Adipocyte (in vitro differentiated cells): ENCODE measurements at places on chromosomes 5 and 9.

- no peak for DNase-seq
These were observed 472.0 kb upstream of the WWC1 start for GRCh38 chr5:167819406-167819805.

- peak; percentile 43 for DNase-seq
These were observed 572 bp downstream of the GNA14 start for GRCh38 chr9:77647267-77648233.

DNA sequence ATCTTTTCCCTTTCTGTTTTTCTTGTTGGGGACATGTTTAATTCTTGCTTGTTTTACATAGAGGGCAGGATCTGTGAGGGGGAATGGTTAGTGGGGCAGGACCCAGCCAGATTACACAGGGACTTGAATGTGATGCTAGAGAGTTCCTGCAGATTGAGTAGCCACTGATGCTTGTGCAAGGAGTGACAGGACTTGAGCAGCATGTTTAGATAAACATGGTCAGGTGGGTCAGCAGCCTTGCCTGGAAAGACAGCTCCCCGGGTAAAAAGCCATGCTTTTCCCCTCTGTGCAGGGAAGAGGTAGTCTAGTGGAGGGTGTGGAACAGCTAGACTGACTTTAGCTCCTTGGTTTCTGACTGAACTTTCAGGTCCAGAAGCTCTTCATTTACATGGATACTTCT, 261.2 kb downstream of the AOPEP start:
- no peak for DNase-seq

DNA sequence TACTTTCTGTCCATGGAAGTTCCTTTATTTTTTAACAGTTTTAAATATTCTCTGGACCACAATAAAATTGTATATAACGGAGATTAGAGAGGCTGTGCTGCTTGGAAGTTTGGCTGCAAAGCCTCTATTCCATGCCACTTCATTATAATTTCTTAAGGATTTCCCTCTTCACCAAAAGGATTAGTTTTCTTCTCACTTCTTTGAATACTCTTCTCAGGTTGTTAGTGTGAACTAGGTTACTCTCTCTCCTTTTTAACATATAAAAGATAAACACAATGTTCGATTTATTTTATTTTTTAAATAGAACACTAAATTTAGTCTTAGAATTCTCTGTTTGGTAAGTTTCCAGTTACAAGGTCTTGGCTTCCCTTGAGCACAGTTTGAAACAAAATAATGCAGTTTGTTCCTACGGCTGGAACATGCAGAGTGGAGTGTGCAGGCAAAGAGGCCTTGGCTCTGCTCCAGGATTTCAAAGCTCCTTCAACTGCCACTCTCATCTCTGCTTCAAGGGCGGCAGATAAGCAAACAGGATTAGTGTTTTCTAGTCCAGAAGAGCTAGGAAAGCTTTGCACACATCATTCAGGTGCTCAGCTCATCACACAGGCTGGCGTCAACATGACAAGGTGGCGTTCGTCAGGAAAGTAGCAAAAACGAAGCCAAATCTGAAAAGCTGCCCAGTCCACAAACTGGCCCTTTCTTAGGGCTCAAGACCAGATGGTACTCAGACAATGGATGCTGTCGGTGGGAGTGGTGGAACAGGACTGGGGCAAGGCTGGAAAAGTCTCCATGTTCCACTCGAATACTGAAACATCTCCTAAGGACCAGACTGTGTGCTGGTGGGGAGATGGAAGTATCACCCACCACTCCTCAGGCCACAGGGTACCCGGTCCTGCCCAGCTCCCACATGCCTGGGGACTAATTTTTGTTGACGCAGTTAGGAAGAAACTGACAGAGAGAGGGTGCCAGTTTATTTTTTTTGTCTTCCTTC, 286.6 kb downstream of the CRB2 start:
- peak; percentile 27 for DNase-seq

- no peak for DNase-seq
These were observed 231.1 kb upstream of the PAPPA start for GRCh38 chr9:115922444-115922843.

GRCh38 chr5:131163276-131164119, 1.6 kb downstream of the HINT1 start:
- DNase-seq: peak; percentile 56

- peak; percentile 45 for DNase-seq
These were observed 114.5 kb downstream of the UGCG start for GRCh38 chr9:112011051-112011620.

DNA sequence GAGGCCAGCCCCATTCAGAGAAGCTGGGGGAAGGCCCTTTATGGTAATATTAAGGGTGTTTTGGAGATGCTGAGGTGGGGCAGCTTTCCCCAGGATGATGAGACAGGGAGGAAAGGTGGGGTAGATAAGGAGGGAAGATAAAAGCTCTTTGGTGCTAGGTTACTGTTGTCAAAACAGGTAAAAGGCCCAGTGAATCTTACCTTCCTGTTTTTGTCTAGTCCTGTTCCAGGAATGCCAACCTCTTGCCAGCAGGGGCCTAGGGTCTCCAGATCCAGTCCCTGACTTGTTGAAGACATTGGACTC, 797 bp upstream of the CCL27 start:
- DNase-seq: no peak

DNA sequence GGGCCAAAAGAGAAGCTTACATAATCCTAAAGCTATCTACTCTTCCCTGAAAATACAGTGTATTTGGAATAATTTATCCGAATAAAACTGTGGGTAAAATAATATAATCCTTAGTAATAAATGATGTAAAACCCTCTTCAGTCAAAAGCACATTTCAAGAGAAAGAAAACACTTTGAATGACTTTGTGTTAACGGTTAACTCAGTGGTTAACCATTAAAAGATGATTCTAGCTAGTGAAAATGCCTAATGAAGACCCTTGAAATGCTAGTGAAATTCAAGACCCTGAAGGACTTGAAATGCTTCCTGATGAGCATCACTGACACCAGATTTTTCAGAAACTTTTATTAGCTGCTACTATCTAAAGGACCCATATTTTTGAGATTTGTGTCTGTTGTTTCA, 70.7 kb downstream of the COX7C start:
- DNase-seq: no peak

GRCh38 chr5:173315495-173316338, 12.5 kb downstream of the STC2 start:
- peak; percentile 80 for DNase-seq

DNA sequence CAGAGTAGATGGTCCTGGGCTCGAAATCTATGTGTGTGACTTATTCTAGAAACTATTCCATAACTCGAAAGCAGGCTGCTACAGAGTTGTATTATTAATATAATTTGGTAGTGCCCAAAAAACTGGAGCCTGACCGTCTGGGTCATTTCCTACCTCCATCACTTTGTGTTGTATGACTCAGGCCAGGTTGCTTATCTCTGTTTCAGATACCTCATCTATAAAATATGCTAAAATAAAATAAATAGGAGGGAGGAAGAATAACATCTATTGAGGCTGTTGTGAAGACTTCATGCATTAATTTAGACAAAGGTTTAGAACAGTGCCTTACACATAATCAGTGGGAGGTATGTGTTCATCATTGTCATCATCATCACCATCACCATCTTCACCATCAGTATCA, 57.7 kb downstream of the PDE4D start:
- DNase-seq: no peak

DNA sequence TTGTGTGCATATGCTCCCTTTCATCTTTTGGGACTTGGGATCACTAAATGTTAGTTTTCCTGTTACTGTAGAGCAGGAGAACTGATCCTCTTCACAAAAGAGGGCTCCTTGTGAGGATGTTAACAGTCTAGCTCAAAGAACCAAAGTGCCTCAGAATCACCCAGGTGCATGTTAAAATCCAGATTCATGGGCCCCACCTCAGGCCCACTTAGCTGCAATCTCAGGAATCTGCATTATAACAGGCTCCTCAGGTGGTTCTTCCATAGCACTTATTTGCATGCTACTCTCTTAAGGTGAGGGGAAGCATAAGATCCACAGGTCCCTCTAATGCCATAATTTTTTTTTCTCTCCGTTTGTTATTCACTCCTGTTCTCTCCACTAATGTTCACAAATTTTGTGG, 14.8 kb upstream of the MEF2C start:
- no peak for DNase-seq

DNA sequence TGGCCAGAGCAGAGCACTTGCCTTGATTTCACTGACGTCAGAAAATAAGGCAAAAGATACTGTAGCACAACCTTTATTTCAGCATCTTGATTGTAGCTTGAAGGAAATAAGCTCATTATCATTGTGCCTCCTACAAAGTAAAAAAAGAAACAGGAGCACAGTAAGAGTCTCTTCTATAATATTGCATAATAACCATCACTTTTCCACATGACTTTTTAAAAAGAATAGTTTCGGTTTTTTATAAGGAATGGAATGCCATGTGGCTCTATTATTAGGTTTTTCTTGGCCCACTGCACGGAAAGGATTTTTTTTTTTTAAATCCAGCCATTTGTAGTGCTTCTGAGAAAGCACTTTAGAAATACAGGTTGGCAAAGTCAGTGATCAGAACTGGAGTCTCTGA, 655.3 kb downstream of the LRRC70 start:
- DNase-seq: no peak

DNA sequence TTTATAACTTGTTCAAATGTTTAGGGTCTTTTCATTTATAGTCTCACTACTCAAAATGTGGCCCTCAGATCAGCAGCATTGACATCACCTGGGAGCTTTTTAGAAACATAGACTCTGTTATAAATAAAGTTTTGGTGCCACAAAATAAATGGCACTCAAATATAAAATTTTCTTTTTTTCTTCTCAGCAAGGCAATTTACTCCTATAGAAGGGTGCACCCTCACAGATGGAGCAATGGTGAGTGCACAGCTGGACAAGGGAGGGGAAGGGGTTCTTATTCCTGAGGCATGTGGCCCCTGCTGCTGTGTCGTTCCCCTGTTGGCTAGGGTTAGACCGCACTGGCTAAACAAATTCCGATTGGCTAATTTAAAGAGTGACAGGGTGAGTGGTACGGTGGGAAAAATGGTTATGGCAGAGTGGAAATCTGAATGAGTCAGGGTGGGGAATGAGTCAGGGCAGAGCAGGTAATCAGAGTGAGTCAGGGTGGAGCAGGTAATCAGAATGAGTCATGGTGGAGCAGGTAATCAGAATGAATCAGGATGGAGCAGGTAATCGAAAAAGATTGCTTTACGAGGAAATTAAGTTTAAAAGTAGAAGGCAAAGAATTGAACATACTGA, 31.8 kb upstream of the C7 start:
- DNase-seq: no peak

GRCh38 chr5:178532666-178533065, 57.5 kb downstream of the COL23A1 start:
- no peak for DNase-seq

GRCh38 chr9:23790351-23791260, 35.4 kb downstream of the ELAVL2 start:
- no peak for DNase-seq

GRCh38 chr5:32574540-32575175, 10.7 kb upstream of the SUB1 start:
- DNase-seq: no peak

DNA sequence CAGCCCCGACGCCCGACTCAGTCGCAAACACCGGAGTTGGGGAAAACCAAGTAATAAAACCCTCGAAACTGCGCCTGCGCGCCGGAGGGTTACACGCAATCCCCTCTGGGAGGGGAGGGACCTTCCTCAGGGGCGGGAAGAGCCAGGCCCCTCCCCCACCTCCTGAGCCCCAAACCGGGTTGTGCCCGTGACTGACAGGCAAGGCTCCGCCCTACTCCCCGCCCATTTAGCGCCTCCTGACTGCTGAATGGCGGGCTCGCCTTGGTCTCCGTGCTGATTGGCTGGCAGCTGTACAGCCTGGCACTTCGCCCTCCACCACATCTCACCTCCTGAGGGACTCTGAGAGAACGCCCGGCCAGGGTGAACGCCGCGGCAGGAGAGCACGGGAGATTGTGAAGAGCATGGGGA, at the start of gene PRDM9:
Gene PRDM9 (plus strand): TSS at position 332 of the 408 bp plus-strand sequence. CDS start 1,425 bp downstream, outside the sequence.
- no peak for DNase-seq

DNA sequence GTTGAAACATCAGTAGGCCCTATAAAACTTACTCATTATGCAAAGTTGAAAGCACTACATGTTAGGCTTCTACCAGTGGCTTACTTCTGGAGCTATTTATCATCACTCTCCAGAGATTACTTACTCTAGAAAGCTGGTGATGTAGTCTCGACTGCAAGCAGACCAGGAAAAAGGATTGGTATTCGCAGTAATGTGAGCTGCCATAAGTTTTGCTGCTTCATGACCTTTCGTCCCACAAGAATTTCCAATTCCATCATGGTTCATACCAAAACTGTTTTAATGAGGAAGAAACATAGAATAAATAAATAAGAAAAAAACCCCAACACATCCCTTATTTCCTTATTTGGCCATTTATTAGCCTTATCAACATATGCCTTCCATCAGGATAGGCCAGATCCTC, 181.9 kb downstream of the ADAMTS6 start:
- peak; percentile 57 for DNase-seq

DNA sequence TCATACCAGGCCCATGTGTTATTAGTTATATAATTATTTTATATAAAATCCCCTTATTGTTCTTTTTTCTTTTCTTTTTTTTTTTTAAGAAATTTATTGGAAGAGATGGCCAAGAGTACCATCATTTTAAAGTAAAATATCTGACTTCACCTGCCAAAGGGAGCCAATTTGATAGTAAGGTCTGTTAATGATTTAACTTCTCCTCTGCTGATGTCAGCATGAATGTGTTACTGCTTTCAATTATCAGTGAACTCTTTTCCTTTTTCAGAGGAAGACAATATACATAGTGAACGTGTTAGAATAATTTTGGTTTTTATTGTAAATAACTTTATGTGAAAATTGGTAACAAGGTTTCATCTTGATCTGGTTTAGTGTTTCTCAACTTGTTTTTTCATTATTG, 409.6 kb downstream of the SH3GL2 start:
- DNase-seq: no peak

DNA sequence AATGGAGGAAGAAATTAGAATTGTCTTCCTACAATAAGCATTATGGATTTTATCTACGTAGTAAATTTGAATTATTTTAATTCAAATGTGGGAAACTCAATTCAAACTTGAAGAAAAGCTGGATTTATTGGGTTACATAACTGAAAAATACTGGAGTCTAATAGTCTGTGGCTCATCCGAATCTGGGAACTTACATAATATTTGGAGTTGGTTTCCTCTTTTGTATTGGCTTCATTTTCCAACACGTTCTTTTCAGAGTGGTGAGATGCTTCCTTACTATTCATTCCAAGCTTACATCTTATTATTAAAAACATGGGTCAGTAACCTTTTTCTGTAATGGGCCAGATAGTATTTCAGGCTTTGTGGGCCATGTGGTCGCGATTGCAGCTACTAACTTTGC, 164.8 kb downstream of the ARHGAP26 start:
- DNase-seq: no peak
